ENCODE measurements at places on chromosomes 2 and 18. TPM values are rescaled to one million over a fixed set of nuclear protein-coding genes. Genes with fewer than 3 reads are reported as not detected.

Gene SCN2A
- 8.2 TPM for total RNA-seq

Gene BCL2
- 1.0 TPM for total RNA-seq

Gene RNPEPL1
- 22.7 TPM for total RNA-seq

Gene LOXL3
- 17.6 TPM for total RNA-seq

Gene RAB6C
- 0.14 TPM for total RNA-seq

Gene CHRNG
- total RNA-seq, result not detected

GRCh38 chr2:101725515-101726192 lies 28.1 kb downstream of the MAP4K4 start:
- H3K4me3 ChIP-seq, result no peak overlapping the region
- peaks cover 11% of the 10 kb centered on the region for H3K4me1 ChIP-seq
- no peak overlapping the region for H3K27ac ChIP-seq
- DNase-seq, result no peak
- no peaks in the 10 kb centered on the region for H3K27me3 ChIP-seq

GRCh38 chr2:188293601-188294351 lies 2.1 kb downstream of the GULP1 start:
- H3K27me3 ChIP-seq, result no peaks in the 10 kb centered on the region
- H3K36me3 ChIP-seq, result no peaks in the 10 kb centered on the region
- H3K4me3 ChIP-seq, result peak overlapping the region; percentile 84
- H3K27ac ChIP-seq, result peak overlapping the region; percentile 80

- no peaks in the 10 kb centered on the region for H3K27me3 ChIP-seq
- no peak for DNase-seq
- H3K27ac ChIP-seq, result no peak overlapping the region
- no peak overlapping the region for H3K4me3 ChIP-seq
- H3K4me1 ChIP-seq, result peaks cover 23% of the 10 kb centered on the region
Measured at GRCh38 chr2:101722864-101723263, 25.4 kb downstream of the MAP4K4 start.

GRCh38 chr18:13638719-13639595 lies 87.4 kb downstream of the FAM210A start:
- H3K4me3 ChIP-seq, result no peak overlapping the region
- no peak for DNase-seq
- peaks cover 11% of the 10 kb centered on the region for H3K27me3 ChIP-seq

DNA sequence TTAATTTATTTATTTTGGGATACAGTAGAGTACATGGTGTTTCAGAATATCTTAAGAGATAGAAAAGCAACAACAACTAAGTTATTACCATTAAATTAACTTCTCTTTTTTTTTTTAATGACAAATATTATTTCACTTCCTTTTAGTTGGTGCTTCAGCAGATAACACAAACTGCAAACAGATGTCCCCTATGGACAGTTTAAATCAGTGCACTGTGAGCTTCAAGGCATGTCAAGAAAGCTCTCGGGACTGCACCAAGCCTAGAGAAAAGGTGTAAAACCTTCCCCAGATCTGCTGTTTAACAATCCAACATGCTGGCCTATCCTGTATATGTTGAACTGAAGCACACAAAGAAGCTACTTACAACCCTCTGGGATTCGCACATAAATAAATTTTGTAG lies 122.7 kb downstream of the TCF4 start:
- DNase-seq, result no peak
- H3K4me1 ChIP-seq, result no peaks in the 10 kb centered on the region
- H3K36me3 ChIP-seq, result peaks cover 10% of the 10 kb centered on the region
- no peaks in the 10 kb centered on the region for H3K27me3 ChIP-seq
- no peak overlapping the region for H3K27ac ChIP-seq

DNA sequence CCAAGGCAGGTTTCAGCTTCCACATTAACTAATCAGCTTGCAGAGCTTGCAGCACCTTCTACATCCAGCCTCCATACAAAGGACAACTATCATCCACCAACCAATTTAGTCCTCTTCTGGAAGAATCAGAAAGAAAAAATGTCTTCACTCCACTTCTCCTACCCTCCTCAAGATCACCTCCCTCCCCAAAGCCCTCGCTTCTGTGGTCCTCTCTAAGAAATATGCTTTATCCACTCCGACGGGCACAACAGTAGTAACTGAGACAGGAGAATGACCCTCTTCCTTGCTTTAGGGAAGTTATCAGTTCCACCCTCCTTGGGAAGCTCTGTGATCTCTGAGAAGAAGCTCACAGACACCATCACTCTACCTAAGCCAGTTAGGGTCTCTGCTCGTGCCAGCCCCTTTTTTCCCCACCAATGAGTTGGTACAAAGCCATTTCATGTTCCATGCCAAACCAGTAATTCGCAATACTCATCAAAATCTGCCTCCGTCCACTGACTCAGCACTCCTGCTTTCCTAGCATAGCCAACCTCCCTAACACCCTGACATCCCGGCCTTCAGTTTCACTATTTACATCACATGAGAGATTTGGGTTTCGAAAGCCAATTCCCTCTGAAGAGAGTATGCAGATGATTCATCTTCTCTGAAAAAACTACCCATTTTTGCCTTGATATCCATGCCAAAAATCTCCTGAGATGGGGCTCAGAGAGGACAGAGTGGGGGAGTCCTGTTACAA lies 114.1 kb upstream of the PKDCC start:
- peak overlapping the region; percentile 83 for H3K27ac ChIP-seq
- H3K27me3 ChIP-seq, result no peaks in the 10 kb centered on the region
- H3K4me1 ChIP-seq, result peaks cover 73% of the 10 kb centered on the region
- peak overlapping the region; percentile 27 for H3K4me3 ChIP-seq

GRCh38 chr18:73597832-73598615 lies 549.6 kb downstream of the FBXO15 start:
- no peaks in the 10 kb centered on the region for H3K4me1 ChIP-seq
- no peak overlapping the region for H3K4me3 ChIP-seq
- no peaks in the 10 kb centered on the region for H3K36me3 ChIP-seq
- no peaks in the 10 kb centered on the region for H3K27me3 ChIP-seq
- no peak overlapping the region for H3K27ac ChIP-seq

- H3K27ac ChIP-seq, result no peak overlapping the region
- no peak overlapping the region for H3K4me3 ChIP-seq
Measured at GRCh38 chr18:63197246-63197869, 122.2 kb downstream of the BCL2 start.

DNA sequence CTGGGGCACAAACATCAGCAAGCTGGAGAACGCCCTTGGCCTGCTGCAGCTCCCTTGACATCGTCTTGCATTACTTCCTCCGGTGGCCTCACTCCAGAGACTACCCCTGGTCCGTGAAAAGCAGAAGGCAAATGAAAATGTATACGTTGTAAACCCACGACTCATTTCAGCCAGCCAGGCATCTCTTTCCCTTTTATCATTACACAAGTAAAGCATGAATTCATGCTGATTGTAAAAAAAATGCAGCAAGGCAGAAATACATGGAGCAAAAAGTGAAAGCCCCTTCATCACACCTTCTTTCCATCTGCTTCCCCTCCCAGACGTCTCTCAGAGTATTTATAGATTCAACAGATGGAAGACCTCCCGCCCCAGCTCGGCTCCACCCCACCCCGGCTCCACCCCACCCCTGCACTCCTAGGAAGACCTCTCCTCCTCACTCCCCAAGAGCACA lies 41.6 kb upstream of the RALBP1 start:
- no peaks in the 10 kb centered on the region for H3K27me3 ChIP-seq
- H3K27ac ChIP-seq, result no peak overlapping the region
- no peak for DNase-seq

DNA sequence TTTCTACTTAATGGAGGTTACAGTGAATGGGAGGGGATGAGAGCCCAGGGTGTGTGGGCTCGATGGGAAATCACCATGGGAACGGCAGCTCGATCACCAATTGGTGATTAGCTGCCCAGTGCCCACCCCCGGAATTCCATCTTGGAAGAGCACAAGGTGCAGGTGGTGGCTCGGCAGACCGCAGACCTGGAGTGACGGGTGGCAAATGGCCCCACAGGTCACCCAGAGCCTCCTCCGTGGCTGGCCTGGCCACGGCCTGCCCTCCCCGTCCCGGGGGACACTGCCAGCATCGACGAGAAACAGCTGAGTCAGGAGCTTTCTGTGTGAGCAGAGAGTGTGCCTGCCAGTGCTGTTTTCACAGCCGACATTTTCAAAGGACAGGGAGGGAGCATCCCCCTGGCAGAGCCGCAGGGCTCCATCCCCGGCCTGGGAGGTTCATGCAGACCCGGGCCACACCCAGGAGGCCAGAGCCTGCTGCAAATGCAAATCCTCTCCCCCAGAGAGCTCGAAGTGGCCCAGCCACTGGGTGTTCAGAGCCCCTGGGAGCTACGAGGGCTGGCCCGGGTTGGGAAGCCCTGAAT lies 176.4 kb upstream of the MYT1L start:
- H3K4me1 ChIP-seq, result no peaks in the 10 kb centered on the region
- no peak overlapping the region for H3K27ac ChIP-seq

- H3K4me3 ChIP-seq, result no peak overlapping the region
- peak overlapping the region; percentile 90 for H3K27ac ChIP-seq
- H3K4me1 ChIP-seq, result peaks cover 24% of the 10 kb centered on the region
- DNase-seq, result peak; percentile 100
- no peaks in the 10 kb centered on the region for H3K36me3 ChIP-seq
- H3K27me3 ChIP-seq, result no peaks in the 10 kb centered on the region
Measured at GRCh38 chr2:12819103-12819475, 102.4 kb downstream of the TRIB2 start.

DNA sequence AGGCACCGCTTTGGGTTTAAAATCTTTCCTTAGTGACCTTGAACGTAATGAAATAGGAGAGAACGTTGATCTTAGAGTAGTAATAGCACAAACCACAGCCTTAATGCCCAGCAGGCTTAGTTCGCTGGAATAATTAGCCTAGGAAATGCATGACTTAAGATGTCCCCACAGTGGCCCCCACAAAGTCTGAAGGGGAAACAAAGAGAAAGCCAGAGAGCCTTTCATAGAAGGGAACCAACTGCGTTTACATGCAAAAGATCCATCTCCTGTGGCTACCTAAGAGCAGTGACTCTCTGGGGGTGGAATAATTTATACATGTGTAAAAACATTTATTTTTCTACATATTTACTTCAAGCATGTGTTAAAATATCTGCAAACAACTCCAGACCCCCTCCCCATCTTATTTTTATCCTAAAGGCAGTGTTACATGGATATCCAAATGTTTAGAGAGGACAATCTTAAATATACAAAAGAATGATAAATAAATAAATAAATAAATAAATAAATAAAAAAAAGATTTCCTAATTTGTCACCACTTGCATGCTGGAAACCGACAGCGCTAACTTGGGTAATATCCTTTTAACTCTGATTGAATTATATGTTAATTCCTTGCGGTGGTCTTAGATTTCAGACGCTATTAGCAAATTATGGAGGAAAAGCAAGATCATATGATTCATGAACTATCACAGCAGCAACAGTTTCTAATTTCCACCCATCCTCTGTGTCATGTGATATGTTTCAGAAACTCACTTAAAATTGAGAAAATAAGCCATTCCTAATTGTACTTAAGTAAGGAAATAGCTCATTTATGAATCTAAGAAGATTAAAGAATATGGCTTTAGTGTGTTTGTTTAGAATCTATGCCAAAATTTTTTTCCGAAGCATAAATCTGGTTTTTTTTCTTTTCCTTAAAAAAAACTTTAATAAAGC lies 23.4 kb upstream of the CYP1B1 start:
- no peaks in the 10 kb centered on the region for H3K27me3 ChIP-seq
- no peak overlapping the region for H3K27ac ChIP-seq

DNA sequence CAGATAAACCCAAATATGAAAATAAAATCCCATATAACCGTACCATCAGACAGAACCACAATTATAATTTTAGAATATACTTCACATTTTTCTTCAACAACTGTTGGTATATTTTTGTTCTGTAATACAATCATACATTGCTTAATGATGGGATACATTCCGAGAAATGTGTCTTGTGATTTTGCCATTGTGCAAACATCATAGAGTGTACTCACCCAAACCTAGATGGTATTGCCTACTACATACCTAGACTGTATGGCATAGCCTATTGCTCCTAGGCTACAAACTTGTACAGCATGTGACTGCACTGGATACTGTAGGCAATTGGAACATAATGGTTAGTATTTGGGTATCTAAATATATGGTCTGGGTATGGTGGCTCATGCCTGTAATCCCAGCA lies 30.6 kb downstream of the MAPRE3 start:
- no peak overlapping the region for H3K4me3 ChIP-seq
- no peak for DNase-seq
- H3K36me3 ChIP-seq, result no peaks in the 10 kb centered on the region

DNA sequence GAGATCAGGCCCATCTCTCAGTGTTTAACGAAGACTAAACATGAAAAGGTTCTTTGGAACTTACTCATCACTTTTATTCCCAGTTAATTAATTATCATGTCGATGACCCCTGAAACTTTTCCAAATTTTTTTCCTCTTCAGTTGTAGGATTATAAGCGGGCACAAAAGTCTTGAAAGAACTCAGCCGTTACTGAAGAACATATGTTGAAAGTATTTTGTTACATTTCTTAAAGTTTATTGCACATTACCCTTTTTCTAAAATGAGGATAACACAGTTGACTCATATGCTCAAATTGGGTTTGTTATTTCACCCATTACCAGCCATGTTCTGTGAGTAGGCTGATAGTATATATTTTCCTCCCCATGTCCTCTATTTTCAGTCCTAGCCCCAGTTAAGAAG lies 75.9 kb upstream of the COL3A1 start:
- H3K27ac ChIP-seq, result no peak overlapping the region
- H3K4me1 ChIP-seq, result no peaks in the 10 kb centered on the region
- H3K36me3 ChIP-seq, result no peaks in the 10 kb centered on the region
- DNase-seq, result peak; percentile 52

DNA sequence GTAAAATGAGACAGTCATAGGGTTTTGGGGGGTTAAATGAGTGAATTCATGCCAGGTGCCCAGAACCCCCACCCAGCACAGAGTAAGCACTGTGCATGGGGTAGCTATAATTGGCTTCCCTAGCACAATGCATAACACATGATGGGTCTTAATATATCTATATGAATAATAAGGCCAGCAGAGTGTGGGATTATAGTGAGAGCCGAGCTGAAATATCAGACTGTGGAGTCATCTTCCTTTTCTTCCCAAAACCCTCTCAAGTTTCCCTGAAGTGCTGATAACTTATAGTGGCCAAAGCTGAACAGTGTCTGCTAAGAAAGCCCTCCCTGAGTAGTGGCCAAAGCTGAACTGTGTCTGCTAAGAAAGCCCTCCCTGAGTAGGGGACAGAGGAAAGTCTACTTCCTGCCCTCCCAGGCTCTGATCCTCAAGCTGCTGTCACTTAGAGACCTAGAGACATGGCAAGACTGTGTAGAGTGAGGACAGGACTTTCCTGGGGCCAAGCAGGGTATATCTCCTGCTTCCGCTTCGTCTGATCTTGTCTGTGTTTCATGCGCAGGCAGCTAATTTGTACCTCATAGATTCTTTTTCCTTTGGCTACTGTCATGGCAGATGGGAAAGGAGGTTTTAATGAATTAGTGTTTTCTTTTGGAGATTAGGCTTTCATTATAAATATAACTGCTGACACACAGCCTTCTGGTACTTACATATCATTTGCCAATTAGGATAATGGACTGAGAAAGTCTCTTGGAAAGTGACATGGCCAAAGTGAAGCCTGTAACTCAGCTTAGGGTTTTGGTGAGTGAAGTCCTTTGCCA lies 94.9 kb downstream of the FHOD3 start:
- peak; percentile 49 for DNase-seq
- peaks cover 1% of the 10 kb centered on the region for H3K4me1 ChIP-seq
- H3K4me3 ChIP-seq, result no peak overlapping the region
- no peak overlapping the region for H3K27ac ChIP-seq
- no peaks in the 10 kb centered on the region for H3K36me3 ChIP-seq
- H3K27me3 ChIP-seq, result no peaks in the 10 kb centered on the region

GRCh38 chr2:71661782-71662181 lies 208.4 kb downstream of the DYSF start:
- H3K27ac ChIP-seq, result no peak overlapping the region
- DNase-seq, result no peak
- no peaks in the 10 kb centered on the region for H3K27me3 ChIP-seq

- DNase-seq, result no peak
- H3K4me3 ChIP-seq, result no peak overlapping the region
- no peaks in the 10 kb centered on the region for H3K36me3 ChIP-seq
- no peak overlapping the region for H3K27ac ChIP-seq
Measured at GRCh38 chr2:236171181-236171679, 3.0 kb upstream of the GBX2 start.

All from astrocyte (in vitro differentiated cells and primary cell).